ENCODE measurements at places on chromosomes 12 and 14.

DNA sequence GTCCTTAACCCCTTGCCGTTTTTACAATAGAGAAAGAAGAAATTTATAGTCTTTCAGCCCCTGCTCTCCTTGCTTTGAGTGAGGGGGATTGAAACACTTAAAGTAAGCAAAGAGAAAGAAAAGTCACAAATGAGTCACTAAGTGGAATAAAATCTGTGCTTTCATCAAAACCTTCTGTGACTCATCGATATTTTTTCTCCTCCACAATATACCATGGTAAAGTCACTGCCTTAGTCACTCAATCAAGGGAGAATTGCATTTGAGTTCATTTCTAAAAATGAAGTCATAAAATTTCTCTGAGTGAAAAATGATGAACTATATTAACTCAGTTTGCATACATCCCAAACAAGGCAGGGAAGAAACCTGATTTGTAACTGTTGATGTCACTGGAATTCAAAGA lies 470.3 kb downstream of the FOXG1 start:
- peak; percentile 8 for DNase-seq

DNA sequence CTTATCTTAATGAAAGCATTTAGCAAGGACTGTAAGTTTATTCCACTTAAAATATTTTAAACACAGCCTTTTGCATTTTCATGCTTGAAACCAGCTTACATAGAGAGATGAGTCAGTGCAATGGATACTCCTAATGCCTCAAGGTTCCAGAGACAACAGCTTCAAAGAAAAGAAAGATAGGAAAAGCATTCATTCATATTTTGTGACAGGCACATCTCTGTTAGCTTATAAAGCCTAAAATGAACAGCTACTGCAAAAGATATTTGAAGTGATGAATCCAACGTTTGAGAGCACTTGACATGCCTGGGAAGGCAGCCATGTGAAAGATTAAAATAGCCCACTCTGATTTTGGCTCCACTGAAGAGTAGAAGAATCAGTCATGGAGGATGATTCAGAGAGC lies 814.5 kb downstream of the RPS29 start:
- DNase-seq = no peak

DNA sequence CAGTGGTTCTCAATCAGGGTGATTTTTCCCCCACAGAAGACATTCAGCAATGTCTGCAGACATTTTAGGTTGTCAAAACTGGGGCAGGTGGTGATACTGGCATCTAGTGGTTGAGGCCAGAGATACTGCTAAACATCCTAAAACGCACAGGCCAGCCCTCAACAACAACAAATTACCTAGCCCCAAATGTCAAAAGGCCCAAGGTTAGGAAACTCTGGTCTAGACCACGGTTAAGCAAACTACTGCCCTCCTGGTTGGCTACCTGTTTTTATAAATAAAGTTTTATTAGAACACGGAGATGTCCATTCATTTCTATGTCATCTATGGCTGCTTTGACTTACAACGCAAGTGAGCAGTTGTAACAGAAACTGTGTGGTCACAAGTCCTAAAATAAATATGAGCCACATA lies 186.7 kb downstream of the EFCAB11 start:
- DNase-seq = peak; percentile 59

- DNase-seq = no peak
Measured at GRCh38 chr12:122265886-122266229, 436 bp downstream of the VPS33A start.

- peak; percentile 38 for DNase-seq
Measured at GRCh38 chr12:123973552-123974341, 732 bp downstream of the ZNF664 start.

GRCh38 chr14:63752449-63753169 lies 24.7 kb upstream of the SGPP1 start:
- no peak for DNase-seq

- peak; percentile 82 for DNase-seq
Measured at GRCh38 chr14:31090883-31091764, 64.9 kb upstream of the STRN3 start.

DNA sequence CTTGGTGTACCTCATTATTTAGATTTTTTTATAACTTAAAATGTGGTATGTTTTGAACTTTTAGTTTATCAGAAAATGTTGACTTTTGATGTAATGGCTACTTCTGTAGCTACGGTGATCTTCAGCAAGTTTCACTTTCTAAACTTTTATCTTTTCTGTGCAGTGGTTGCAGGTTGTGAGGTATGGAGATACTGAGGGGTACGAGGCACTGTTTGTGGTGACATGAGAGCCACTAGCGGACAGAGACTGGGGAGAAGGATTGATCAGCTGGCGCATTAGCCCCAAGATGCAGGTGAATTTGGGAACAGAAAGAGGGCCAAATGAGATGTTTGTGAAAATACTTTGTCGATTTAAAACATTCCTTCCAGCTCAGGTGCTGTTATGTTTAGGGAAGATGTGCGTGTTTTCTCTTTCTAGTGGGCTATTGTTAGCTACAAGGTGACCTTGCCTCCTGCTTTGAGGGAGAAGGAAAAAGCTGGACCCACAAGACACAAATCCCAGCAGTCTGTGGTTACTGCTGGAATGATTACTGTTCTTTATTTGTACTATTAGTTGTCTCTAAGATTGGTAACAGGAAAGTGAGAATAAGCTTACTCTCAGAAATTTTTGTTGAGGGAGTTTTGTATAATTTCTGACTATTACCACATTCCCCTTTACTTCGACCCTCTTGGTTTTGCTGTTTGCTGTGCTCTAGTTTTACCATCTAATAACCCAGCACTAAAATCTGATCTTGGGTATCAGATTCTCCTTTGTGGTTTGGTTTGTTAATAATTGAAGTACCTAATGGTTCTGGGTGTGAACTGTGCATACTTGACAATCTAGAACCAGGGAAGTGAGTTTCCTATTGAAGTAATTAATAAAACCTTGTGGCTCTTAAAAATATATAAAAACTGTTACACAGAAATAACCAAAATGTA lies 61.7 kb downstream of the FBXO34 start:
- DNase-seq = no peak
